ENCODE measurements at places on chromosomes 16 and 17. TPM values are rescaled to one million over a fixed set of nuclear protein-coding genes. Genes with fewer than 3 reads are reported as not detected.

DNA sequence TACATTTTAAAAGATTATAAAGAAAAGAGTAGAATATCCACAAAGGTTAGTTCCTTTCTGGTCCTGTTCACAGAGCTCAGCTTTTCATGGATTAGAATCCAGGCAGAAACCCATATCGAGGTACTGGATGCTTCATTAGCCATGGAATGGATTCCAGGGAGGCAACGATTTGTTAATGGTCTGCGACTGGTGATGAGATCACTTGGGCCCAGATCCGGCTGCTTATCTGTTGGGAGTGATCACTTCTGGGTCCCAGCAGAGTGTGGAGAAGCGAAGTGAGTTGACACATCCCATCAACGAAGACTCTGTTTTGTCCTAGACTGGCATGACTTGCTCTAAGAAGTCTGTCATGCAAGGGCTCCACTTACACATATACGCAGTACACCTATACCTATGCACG lies 165.8 kb downstream of the MAF start:
- no peak for DNase-seq

DNA sequence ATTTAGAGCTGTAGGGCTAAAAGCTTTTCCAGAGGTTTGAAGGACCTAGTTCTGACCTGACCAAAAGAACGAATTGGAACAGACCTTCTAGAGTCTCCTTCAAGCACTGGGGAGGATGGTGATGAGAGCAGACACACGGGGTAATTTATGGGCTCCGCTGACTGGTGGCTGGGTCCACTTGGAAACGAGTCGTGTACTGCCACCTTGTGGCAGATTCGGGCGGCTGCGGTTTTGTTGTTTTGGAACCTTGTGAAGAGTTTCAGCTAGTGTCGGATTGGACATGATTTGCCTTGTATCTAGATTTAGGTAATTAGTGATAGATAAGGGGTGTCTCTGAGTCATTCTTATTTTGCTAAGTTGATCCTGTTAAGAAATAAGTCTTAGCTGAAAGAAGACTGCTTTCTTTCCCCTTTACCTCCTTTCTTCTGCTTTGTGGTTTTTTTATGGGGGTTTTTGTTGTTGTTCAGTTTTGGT lies 98.9 kb downstream of the AATF start:
- DNase-seq: peak; percentile 79

DNA sequence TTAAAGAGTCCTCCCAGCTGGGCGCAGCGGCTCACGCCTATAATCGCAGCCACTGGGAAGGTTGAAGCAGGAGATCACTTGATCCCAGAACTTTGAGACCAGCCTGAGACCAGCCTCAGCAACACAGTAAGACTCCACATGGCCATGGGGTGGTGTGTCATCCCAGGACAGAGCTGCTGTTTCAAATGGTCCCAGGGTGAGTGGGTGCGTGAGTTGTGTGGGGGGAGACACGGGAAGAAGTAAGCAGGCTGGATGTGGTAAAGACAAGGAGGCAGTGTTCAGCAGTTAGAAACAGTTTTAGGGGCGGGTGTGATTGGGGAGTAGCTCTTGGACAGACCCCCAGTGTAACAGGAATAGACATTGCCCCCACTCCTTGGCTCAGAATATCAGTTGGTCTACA lies 3.8 kb downstream of the SHPK start:
- no peak for DNase-seq

DNA sequence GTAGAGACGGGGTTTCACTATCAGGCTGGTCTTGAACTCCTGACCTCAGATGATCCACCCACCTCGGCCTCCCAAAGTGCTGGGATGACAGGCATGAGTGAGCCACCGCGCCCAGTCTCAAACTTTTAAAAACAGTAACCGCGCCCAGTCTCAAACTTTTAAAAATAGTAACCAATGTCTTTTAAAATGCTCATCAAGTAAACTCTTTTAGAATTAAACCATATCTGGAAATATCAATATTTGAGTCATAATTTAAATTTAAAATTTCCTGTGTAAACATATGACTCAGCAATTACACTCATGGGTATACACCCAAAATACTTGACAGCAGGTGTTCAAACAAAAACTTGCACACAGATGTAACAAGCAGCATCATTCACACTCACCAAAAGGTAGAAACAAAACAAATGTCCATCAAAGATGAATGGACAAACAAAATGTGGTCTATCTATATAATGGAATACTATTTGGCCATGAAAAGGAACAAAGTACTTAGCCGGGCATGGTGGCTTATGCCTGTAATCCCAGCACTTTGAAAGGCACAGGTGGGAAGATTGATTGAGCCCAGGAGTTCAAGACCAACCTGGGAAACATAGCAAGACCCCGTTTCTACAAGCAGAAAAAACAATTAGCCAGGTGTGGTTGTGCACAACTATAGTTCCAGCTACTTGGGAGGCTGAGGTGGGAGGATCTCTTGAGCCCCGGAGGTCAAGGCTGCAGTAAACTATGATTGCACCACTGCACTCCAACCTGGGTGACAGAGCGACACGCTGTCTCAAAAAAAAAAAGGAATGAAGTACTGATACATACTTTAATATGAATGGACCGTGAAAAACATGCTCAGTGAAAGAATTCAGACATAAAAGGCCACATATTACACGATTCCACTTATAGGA lies 20.2 kb downstream of the ENPP7 start:
- DNase-seq: no peak

- DNase-seq: no peak
Observed at GRCh38 chr16:27498916-27499658, 50.6 kb downstream of the GTF3C1 start.

SPATA22 gene
- not detected for total RNA-seq

CTRB1 gene
- not detected for total RNA-seq

HSBP1 gene
- 20.7 TPM for total RNA-seq

ADAM11 gene
- total RNA-seq: 0.22 TPM

GPR179 gene
- not detected for total RNA-seq
